ENCODE measurements at places on chromosomes 13 and 19.

GRCh38 chr19:42278452-42279154 lies 9.6 kb downstream of the CIC start:
- no peak for DNase-seq

GRCh38 chr13:67505376-67505775 lies 275.2 kb upstream of the PCDH9 start:
- DNase-seq, result no peak

- no peak for DNase-seq
Measured at GRCh38 chr19:30310602-30311263, 61.5 kb upstream of the ZNF536 start.

- DNase-seq, result no peak
Measured at GRCh38 chr13:31663880-31664585, 75.3 kb upstream of the RXFP2 start.

- DNase-seq, result peak; percentile 8
Measured at GRCh38 chr13:30027569-30028455, 177.4 kb upstream of the UBL3 start.

DNA sequence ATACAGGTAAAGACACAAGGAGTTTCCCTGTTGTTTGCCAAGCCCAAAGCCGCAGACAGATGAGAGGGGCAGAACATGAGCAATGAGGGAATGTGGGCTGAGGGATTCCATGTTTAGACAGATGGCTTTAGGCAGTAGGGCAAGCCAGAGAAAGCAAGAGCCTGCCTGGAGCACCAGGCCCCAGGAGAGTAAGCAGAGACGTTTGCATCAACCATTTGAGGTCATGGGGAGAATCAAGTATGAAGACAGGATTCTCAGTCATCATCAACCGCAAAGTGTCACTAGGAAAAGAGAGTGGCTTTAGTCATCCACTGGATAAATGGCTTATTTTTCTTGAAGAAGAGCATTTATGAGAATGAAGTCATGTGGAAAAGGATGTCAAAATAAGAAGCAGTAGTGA lies 184.7 kb downstream of the COG6 start:
- no peak for DNase-seq

- no peak for DNase-seq
Measured at GRCh38 chr19:3412066-3412465, 45.7 kb downstream of the NFIC start.

- DNase-seq, result no peak
Measured at GRCh38 chr19:4088975-4089374, 22.3 kb upstream of the ZBTB7A start.

- no peak for DNase-seq
Measured at GRCh38 chr13:100636441-100636840, 38.2 kb downstream of the TMTC4 start.

- DNase-seq, result peak; percentile 76
Measured at GRCh38 chr13:44312834-44313551, 60.6 kb upstream of the SERP2 start.

DNA sequence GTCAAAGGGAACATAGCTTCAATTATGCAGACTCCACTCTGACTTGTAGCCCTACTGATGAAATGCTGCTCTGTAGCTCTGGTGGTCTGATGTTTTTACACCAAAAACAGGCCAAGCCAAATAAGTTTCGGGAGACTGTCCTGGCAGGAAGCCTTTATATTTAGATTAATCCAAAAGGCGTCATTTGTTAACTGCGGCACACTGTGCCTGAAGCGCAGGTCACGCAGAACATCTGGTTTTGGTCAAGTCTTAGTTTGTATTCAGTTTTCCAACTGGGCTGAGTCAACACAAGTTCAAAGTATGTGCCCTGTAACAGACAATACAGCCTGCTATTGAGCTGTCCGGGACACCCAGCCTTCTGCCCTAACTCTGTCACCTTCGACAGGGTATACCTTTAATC lies 154.6 kb upstream of the IPO5 start:
- no peak for DNase-seq

- DNase-seq, result no peak
Measured at GRCh38 chr19:13942023-13942684, 3.9 kb upstream of the PODNL1 start.

DNA sequence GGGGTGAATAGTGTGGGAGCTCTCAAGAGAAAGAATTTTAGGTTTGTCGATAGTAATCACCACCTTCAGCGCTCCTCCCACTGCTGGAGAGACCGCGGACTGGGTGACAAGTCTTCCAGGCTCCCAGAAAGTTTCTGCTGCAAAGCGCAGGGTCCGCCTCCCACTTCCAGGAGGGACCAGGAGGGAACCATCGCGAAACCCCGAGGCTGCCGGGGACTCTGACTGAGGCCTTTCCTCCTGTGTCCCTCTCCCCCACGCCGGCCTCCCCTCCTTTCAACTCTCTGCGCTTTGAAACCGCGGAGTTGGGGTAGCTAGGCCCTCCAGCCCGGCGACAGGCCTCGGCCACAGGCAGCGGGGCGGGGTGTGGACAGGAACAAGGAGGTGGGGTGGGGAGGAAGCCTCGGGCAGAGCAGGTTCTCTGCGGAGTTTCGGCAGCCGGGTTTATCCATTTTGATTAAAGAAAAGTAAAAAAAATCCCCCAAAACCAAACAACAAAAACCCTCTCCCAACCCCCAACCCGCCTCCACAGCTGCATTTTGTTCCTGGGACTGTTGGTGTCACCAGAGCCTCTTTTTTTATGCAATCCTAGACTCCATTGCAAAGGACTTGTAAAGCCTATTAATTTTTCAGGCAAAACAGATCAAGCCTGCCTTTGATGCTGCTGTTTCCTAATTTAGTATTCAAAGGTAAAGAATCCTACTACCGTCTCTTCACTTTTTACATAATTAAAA lies 157.2 kb downstream of the TM9SF2 start:
- DNase-seq, result peak; percentile 29

DNA sequence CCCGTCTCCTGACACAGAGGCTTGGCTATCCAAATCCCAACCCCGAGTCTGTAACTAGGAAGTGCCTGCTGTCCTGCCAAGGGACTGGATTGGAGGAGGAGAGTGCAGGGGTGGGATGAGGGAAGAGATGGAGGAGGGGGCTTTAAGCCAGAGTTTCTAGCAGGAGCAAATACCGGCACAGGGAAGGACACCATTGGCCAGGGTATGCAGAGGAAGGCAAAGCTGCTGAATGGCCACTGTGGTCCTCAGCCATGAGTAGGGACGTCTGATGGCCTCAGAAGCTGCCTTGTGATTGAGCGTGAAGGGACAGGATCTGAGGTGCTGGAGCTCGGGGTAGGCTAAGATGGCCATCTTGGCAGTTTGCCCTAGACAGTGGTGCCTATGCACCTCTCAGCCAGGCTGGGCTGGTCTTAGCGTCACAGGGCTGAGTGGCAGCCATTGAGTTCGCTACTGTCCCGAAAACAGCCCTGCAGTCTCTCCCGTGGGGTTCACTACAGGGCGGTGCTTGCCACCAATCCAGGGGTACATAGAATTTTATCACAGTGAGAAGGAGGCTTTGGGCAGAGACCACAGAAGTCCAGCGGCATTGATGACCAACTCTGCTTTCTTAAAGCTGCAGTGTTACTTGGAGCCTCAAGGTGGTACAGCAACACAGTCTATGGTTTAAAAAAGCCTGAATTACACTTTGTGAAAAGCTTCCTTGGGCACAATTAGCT lies 61.8 kb downstream of the AKAP11 start:
- DNase-seq, result peak; percentile 4

DNA sequence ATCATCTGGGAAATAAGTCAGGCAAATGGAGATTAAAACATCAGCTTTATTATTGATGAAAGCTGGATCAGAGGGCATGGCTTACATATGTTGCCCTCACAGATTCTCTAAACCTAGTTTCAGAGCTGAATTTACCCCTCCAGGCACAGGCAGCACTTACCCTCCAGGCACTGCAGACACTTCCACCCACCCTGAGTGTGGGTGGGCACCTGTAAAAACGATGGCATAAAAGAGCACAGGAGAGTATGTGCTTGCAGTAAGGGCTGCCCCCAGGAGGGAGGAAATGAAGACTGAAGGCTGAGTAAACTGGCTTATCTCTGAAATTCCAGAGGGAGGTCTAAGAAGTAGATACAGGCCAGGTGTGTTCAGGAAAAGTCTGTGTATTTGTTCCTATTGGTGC lies 185.0 kb upstream of the HTR2A start:
- no peak for DNase-seq

GRCh38 chr13:72689181-72689696 lies 38.2 kb downstream of the MZT1 start:
- no peak for DNase-seq

DNA sequence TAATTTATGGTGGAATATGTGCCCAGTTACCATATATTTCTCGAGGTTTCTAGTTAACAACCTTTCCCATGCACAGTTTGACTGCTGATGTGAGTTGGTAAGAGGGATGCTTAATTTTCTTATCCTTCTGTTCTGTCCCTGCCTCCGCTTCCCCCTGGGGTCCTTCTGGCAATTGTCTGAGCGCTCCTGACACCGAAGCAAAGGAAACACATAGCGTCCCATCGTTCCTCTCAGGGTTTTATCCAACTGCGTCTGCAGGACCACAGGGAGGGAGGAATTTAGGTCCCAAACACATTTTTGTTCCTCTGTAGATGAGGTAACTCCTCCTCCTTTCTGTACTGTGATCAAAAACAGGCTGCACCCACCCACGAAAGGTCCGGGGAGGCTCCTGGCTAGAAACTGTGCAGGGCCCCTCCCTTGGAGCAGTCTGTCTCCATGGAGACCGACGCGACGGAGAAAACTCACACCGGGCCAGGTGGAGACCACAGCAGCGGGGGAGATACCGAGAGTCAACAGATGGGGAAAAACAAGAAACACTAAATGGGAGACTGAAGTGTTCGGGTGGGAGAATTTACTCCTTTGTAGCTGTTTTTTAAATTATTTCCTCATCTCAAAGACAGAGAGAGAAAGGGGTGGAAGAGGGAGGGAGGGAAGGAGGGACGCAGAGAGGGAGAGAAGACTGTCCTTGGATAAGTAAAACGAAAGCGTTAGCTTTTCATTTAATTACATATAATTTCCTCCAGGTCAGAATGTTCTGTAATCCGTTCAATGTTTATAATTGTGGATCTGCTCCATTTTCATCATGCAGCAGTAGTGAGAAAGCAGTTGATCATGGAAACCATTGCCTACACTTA lies 191.8 kb upstream of the NBEA start:
- DNase-seq, result no peak

- DNase-seq, result no peak
Measured at GRCh38 chr19:588741-589692, 664 bp upstream of the HCN2 start.

DNA sequence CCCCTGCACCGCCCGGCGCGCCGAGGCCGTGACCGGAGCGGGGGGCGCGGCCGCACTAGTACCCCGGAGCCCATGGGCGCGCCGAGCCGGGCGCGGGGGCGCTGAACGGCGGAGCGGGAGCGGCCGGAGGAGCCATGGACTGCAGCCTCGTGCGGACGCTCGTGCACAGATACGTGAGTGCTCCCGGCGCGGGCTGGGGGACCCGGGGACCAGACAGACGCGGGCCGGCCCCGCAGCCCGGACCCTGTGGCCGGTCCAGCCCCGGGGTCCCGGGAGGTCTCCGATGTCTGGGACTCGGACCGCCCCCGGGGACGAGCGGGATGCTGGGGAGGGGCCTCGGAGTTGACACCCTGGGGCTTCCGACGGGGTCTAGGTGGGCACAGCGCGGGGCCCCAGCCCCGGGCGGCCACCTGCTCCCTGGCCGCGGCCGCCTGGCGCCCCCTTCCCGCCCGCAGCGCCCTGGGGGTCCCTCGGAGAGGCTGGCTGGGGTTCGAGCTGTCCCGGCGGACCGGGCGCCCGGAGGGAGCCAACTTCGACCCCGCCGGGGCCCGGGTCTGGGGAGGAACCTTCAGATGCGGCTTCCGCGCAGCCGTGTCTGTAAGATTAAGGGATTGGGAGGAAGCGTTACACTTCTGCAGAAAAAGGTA lies 568 bp downstream of the ATP11A start:
- peak; percentile 32 for DNase-seq

DNA sequence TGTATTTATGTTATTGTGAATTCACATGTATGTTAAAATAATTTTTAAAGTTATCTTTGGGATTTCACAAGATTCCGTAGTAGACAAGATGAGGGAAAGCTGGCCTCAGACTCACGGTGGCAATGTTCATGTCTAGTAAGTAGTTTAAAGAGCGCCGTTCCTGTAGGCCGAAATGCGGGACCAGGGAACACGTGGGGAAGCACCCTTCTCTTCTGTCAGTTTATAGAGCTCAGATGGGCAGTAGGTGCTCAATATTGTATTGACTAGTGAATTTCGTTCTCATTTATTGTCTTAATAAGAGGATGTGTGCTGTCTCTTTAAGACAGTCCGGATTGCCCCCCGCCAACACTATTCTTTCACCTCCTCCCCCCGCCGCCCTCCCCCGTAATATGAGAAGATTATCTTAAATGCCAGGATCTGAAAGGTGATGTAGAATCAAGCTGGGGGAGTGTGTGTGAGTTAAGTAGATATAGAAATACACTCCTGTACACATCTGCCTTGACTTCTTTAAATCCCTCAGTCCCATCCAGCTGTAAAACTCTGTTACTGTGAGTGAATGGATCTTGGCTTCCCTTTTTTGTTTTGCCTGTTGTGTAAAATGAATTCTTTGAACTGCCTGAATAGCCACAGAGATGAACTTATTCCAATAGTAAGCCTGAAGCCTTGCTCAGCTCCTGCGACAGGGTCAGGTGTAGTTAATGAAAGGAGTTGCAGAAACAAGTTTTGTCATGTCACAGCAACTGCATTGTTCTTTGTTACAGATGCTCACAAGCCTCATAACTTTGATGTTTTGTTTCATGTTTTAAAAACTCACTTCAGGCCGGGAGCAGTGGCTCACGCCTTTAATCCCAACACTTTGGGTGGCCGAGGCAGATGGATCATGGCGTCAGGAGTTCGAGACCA lies 1.3 kb downstream of the LAMP1 start:
- DNase-seq, result peak; percentile 46

GRCh38 chr19:52428937-52429336 lies at the start of gene ZNF534:
TSS of gene ZNF534 (plus strand) at chr19:52429148. CDS start at chr19:52431475, 2,327 bp downstream.
- no peak for DNase-seq

DNA sequence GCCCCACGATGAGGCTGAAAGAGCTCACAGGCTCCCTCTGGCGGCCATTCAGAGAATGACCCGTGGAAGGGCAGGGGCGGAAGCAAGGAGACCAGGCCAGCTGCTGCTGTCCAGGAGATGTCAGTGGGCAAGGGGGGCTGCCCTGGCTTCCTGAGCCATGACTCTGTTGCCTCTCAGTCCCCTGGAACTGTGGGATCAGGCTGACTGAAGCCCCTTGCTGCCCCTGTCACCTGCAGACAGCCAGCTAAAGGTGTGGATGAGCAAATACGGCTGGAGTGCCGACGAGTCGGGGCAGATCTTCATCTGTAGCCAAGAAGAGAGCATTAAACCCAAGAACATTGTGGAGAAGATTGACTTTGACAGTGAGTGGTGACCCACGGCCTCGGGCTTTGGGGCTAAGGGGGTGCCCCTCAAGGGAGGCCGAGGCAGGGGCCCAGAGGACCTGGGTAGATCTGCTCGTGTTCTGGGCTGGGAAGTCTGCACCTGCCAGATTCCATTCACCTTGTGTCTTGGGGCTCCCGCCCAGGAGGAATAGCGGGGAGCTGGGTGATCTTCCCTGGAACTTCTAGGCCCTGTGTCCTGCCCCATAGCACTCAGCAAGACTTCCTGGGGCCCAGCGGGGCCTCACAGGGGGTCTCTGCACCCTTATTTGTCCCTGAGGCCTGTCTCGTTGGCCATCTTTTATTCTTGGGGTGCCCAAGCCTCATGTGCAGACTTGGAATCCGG lies 12.5 kb upstream of the ACTN4 start:
- peak; percentile 59 for DNase-seq

Data from inflammatory macrophage treated with lipopolysaccharide for 4 hours (primary cell).